Vagina (tissue), 2 donors: ENCODE measurements at places on chromosomes 1 and 21.

DNA sequence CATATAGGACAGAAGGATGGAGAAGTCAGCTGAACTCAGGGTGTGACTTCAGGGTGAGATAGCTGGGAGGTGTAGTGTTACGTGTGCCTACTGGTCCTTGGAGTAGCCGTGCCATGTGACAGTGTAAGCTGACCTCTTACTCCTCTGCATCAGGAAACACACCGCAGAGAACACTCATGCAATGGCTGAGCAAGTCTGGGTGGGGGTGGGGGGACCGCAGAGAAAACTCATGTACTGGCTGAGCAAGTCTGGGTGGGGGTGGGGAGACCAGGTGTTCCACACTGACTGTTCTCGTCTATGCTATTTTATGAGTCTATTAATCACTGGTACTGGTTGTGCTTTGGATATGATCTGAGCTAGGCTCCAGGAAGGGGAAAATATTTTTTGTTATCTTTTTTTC lies 233.1 kb downstream of the PAPPA2 start:
- no peak for DNase-seq

DNA sequence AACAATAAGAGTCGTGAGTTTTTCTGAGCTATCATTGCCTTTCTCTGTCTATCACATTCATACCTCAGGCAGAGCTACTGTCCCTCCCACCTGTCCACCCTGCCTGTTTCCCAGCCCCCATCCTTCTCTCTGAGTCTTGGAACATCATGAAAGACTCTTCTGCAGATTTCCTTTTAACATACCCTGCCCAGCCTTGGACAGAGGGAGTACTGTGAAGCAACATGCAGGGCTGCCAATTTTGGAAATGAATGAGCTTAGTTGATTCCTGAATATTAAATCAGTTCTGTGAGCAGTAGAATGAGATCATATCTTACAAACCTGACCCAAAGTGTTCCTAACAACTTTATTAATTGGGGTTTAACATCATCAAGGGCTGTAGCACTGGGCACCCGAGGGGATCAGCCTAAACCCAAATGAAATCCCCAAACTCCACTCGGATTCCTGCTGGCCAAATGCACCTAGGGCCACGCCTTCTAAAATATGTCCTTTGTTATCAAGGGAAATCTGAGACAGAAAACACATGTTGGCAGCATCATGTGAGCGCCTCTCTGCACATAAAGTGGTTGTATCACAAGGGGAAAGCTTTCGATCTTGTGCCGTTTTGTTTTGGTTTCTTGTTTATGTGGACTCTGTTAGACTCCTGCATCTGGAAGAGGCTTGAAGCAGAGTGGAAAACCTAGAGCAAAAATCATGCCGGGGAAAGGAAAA lies 357.6 kb downstream of the KIF26B start:
- no peak for DNase-seq

DNA sequence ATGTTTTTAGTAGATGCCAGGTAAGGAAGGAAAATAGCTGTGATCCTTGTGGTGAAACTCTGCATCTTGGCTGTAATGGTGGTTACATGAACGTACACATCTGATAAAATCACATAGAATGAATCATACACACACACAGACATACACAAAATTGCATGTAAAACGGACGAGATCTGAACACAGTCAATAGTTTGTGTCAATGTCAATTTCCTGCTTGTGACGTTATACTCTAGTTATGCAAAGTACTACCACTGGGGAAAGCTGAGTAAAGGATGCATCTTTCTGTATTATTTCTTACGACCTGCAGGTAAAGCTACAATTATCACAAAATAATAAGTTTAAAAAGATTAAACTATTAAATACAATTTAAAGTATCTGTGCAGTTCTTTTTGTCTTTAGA lies 493.7 kb upstream of the ZP4 start:
- no peak for DNase-seq

DNA sequence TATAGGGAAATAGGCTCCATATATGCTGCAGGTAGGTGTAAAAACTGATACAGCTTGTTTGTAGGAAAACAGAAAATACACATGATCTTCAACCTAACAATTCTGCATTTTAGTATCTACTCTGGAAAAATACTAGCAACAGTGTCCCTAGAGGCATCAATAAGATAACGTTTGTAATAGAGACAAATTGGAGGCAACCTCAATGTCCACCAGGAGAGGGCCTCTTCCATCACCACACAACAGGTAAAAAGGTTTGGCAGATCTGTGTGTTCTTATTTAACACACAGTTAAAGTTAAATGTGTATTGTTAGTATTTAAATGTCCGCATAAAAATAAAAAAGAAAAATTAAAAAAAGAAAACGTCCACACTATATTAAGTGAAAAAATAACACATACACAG lies 5.4 kb downstream of the EIF2D start:
- DNase-seq = no peak

- DNase-seq = no peak
Observed at GRCh38 chr21:42332557-42333317, 17.5 kb upstream of the TFF3 start.

- no peak for DNase-seq
Observed at GRCh38 chr1:36359383-36359782, 26.3 kb downstream of the STK40 start.

GRCh38 chr1:25977801-25978200 lies 20.1 kb downstream of the PAFAH2 start:
- DNase-seq = no peak

DNA sequence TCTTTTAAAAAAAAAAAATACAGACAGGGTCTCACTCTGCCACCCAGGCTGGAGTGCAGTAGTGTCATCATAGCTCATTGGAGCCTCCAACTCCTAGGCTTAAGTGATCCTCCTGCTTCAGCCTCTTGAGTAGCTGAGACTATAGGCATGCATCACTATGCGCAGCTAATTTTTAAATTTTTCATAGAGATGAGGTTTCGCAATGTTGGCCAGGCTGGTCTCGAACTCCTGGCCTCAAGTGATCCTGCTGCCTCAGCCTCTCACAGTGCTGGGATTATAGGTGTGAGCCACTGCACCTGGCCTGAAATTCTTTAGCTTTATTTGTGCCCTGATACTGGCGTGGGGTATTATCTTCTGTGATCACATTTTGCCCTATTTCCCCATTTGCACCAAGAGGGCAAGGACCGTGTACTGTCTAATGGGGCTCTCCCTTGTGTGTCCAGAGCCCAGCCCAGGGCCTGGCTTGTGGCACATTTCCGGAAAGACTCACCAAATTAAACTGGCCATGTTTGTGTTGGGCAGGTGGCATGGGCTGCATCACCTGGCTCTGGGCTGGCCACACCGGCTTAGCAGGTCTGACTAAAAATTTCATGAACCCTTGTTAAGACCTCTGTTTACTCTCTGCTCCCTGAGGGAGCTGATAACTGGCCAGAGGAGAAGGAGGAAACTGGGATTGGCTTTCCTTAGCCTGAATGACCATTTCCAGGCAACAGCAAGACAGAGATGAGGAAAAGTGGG lies 32.2 kb downstream of the TRIM62 start:
- no peak for DNase-seq

GRCh38 chr1:17984583-17984982 lies 123.0 kb upstream of the IGSF21 start:
- no peak for DNase-seq

- no peak for DNase-seq
Observed at GRCh38 chr1:241976229-241976628, 18.7 kb downstream of the BECN2 start.

GRCh38 chr1:9761855-9762254 lies 61.9 kb downstream of the CLSTN1 start:
- DNase-seq = no peak

- no peak for DNase-seq
Observed at GRCh38 chr1:3404301-3404700, 50.2 kb upstream of the ARHGEF16 start.

DNA sequence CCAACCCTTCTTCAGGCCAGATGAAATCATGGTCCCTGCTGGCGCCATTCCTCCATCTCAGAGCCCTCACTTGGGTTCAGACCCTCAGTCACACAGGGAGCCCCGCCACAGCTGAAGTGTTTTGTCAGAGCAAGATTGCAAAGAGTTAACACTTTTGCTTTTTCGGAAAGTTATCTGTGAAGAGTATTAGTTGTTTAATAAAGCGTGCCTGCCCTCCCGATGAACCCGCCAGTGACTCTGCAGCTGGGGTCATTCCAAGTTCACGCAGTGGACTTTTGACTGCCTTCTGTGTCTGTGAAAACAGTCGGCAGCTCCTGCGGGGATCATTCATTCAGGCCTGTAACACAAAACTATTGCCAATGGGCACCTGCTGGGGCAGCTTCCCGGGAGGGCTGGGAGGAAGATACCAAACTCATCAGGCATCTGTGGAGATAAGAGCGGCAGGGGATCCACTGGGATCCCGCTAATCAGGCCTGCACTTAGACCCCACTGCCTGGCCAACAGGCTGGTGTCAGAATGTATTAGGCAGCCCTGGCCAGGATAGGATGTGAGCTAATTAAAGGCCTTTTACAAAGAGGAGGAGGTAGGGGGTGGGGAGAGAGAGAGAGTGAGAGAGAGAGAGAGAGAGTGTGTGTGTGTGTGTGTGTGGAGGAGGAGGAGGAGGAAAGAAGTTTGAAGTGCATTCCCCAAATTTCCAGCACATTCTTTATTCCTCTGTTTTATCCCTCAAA lies 184.5 kb downstream of the DHRS3 start:
- DNase-seq = no peak

- DNase-seq = no peak
Observed at GRCh38 chr1:181208083-181208482, 119.6 kb downstream of the IER5 start.

- no peak for DNase-seq
Observed at GRCh38 chr1:58844176-58844575, 60.3 kb upstream of the JUN start.

DNA sequence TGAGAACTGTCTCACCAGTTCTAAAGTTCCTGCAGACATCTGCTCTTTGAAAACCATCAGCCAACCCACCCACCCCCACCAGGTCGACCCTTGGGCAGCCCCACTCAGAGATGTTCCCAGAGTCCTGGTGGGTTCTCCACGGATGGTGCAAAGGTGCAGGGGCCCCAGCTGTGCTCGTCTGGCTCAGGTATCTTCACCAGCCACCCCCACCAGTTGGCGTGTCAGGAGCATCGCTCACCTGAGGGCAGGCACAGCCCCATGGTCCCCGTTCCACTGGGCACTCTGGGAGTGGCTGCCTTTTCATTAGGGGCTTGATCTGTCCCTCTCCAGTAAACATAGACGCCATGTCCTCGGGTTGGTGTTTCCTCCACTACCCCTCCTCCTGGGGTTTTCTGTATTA lies 70.5 kb downstream of the UMODL1 start:
- DNase-seq = no peak

GRCh38 chr1:55428231-55428630 lies 213.1 kb upstream of the USP24 start:
- DNase-seq = no peak

DNA sequence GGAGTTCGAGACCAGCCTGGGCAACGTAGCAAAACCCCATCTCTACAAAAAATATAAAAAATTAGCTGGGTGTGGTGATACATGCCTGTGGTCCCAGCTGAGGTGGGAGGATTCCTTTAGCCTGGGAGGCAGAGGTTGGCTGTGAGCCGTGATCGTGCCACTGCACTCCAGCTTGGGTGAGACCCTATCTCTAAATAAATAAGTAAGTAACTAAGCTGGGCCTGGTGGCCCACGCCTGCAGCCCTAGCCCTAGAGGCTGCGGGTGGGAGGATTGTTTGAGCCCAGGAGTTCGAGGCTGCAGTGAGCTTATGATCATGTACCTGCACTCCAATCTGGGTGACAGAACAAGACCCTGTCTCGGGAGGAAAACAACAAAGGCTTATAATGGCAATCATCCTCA lies 4.6 kb downstream of the CLIC4 start:
- DNase-seq = peak; percentile 77

DNA sequence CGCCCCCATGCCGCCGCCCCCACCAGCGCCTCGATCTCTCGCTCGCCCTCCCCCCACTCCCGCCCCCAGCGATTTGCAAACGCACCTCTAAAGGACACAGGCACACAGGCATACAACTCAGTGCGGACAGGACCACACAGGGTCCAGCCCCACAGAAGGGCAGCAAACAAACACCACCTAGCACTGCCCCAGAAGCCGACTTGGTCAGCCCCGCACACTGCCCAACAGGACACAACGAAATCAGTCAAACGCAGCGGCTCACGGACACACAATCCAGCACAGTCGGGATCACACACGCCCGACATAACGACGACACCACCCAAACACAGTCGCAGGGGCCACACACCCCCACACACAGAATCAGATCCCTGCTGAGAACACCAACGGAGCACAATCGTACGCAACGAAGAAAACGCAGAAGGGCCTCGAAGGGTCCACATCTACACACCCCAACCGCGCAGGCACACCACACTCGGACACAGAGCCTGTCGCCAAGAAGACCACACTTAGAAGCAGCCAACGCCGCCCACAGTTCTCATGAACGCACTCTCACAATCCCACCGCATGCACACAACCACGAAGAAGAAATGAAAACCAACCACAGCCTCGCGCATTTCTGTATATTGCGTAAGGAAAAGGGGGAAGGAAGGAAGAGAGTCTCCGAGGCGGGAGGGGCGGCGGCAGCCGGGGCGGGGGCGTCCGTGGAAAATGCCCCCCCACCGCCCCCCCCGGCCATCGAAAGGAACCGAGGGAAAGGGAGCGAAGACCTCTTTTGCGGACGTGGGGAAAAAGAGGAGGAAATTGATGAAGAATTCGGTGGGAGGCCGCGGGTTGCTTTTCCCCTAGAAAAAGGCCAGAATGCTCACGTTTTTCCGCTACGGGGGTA lies 481 bp downstream of the TAL1 start:
- no peak for DNase-seq

DNA sequence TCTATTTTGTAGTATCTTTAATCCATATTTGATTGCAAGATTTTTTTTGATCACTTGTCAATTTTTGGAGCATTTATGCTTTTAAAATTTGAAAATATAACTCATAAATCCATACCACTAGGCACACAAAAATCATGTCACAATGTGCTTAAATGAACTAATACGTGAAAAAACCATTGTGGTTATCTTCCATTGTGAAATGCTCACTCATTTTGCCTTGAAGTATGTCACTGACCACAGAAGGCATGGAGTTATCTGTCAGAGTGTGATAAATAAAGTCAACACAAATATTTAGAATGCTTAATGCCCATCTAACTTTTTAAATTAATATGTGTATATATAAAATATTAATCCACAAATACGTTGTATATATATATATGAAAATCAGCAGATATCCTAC lies 347.2 kb downstream of the PTPRC start:
- no peak for DNase-seq

GRCh38 chr1:112506306-112506705 lies 2.5 kb upstream of the WNT2B start:
- no peak for DNase-seq

DNA sequence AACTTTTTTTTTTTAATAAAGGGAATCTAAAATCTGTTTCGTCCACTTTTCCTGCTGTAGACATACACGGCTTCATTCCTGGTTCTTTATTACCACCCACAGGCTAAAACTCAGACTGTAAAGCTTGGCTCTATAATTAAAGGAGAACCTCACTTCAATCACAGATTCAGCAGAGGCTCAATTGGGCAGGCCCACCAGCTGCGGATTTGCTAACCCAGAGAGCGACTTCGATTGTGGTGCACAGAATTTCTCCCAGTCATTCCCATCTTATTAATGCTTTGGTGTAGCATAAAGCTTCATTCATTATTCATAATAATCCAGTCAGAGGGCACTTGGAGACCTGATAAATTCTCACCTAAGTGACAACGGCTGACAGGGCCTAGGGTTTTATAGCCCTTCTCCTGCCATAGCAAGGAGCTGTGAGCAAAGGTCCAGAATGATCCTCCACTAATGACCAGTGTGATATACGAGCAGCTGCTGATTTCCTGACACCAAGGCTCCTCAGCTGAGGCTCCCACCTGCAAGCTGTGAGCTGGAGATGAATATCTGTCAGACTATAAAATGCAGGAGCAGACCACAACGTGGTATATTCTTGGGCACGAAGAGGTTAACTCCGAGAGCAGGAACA lies 149.0 kb downstream of the ATP6V1G3 start:
- no peak for DNase-seq
